Ovary (tissue), 10 donors: ENCODE measurements at places on chromosomes 12 and 14.

GRCh38 chr14:55152052-55152753 lies 23.2 kb downstream of the LGALS3 start:
- no peak overlapping the region for H3K4me3 ChIP-seq
- H3K27me3 ChIP-seq, result no peaks in the 10 kb centered on the region
- H3K36me3 ChIP-seq, result no peaks in the 10 kb centered on the region
- no peak overlapping the region for H3K27ac ChIP-seq

DNA sequence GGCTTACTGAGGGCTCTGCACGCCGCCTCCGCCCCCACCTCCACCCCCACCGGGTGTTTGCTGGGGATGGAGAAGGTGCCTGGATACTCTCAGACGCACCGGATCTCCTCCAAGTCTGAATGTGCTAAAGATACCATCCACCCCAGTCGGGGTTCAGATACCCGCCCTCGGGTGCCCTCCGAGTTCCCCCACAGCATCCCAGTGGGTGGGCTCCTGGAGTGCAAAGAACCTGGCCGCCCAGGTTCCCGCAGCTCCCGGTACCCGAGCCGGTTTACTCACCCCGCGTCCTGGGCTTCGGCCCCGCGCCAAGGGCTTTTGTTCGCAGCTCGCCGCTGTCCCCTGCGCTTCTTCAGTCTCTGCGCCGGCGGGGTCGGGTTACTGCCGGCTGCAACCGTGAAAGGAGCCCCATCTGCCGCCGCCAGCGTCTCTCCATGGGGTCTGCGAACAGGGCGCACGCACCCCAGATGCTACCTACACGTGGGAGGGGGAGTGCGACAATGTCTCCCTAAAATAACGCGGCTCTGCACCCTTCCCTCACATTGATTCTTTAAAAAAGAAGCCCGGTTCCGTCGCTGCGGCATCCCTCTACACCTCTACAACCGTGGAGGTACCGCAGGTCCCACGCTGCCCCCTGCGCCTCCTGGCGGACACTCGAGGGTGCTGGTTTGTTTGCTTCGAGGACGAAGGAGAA lies at the start of gene CCDC177:
TSS of gene CCDC177 (minus strand) at position 609 of the 691 bp plus-strand sequence. CDS start 1,249 bp downstream, outside the sequence.
- H3K4me1 ChIP-seq, result peaks cover 14% of the 10 kb centered on the region
- H3K4me3 ChIP-seq, result no peak within 1 kb of the TSS
- H3K27ac ChIP-seq, result no peak within 1 kb of the TSS
- DNase-seq, result peak; percentile 65
- H3K27me3 ChIP-seq, result peaks cover 3% of the 10 kb centered on the region

- DNase-seq, result no peak
- H3K27me3 ChIP-seq, result no peaks in the 10 kb centered on the region
- no peaks in the 10 kb centered on the region for H3K36me3 ChIP-seq
These were observed 1.0 kb downstream of the ITFG2 start for GRCh38 chr12:2813214-2814185.

DNA sequence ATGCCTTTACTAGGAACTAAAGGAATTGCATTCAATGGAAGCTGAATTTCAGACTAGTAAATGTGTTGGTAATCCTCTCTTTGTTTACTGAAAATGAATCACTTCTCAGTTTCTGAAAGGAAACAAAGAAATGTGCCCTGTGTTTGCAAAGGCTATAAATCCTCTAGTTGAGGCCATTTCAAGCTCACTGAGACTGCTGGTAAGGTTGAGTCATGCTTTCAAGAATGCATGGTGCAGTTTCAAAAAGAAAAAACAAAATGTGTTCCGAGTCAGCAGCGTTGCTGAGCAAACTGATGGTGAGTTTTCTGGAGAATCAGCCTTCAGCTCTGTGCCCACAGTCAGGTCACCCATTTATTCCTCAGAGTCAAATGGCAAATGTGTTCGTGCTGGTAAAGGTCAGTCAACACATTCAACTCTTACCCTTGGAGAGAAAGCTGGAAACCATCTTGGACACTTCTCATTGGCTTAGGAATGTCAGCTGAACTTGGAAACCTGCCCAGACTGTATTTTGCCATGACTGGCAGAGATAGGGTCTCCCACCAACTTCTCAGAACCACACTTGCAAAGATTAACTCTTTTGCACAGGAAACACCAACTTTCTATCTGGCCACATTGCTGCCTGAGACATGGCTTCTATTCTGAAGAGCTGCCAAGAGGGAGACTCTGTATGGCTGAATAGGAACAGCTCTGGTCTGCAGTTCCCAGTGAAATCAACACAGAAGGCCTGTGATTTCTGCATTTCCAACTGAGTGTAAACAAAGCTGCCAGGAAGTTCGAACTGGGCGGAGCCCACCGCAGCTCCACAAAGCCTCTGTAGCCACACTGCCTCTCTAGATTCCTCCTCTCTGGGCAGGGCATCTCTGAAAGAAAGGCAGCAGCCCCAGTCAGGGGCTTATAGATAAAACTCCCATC lies 484.4 kb downstream of the ATP23 start:
- no peak overlapping the region for H3K4me3 ChIP-seq
- no peaks in the 10 kb centered on the region for H3K27me3 ChIP-seq
- peaks cover 7% of the 10 kb centered on the region for H3K4me1 ChIP-seq
- H3K27ac ChIP-seq, result no peak overlapping the region
- peak; percentile 23 for DNase-seq
